Uterine smooth muscle cell (primary cell): ENCODE measurements at places on chromosomes 3 and 15. TPM values are rescaled to one million over a fixed set of nuclear protein-coding genes. Genes with fewer than 3 reads are reported as not detected.

The SEMA4B gene
- 11.8 and 16.2 TPM in 2 replicates for total RNA-seq

The NLGN1 gene
- 11.2 and 20.1 TPM in 2 replicates for total RNA-seq

The PLA2G4E gene
- not detected in 2 replicates for total RNA-seq

The REC114 gene
- total RNA-seq, result not detected in 2 replicates

The OR5K2 gene
- total RNA-seq, result not detected in 2 replicates
